Esophagus muscularis mucosa (tissue), 4 donors: ENCODE measurements at places on chromosomes 4 and X. TPM values are rescaled to one million over a fixed set of nuclear protein-coding genes. Genes with fewer than 3 reads are reported as not detected.

Gene GLUD2
- total RNA-seq = 1.7 TPM

Gene RBM46
- total RNA-seq = not detected

Gene FOXP3
- not detected for total RNA-seq

DNA sequence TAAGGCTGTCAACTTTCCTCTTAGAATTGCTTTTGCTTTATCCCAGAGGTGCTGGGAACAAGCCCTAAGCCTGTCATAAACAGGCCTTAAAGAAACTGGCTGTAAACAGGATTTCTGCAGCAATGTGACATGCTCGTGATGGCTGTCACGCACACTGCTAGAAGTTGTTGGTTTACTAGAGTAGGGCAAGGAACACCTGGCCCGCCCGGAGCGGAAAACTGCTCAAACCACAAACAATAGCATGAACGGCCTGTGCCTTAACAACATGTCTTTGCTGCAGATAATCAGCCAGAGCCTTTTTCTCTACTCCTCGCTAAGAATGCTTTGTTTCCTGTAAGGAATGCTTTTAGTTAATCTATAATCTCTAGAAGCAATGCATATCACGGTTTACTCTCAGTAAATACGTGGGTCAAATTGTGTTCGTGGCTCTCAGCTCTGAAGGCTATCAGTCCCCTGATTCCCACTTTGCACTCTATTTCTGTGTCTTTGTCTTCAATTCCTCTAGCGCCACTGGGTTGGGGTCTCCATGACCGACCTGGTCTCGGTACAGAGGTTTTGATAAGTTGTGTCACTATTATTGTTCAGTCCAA, 318.3 kb downstream of the GLUD2 start:
- DNase-seq = no peak

DNA sequence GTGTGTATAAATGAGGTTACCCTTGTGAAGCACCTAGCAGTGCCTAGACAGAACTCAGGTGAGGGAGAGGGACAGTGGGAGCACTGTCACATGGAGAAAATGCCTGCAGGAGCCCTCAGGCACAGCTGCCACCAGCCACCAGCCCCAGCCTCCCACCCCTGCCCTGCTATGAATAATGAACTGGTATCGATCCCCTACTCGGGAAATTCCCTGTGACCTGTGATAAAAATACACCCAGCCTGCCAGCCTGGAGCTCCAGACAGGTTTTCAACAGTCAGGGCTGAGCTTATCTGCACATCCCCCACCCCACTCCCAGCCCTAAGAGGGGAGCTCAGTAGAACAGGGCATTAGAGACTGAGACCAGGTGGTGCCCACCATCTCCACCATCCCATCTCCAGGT, 159.6 kb upstream of the PJA1 start:
- no peak for DNase-seq
